ENCODE measurements at places on chromosomes 3 and 15.

GRCh38 chr3:172787746-172788145 lies 37.2 kb downstream of the ECT2 start:
- no peak for DNase-seq

GRCh38 chr15:99279827-99280226 lies 28.5 kb downstream of the LRRC28 start:
- no peak for DNase-seq

DNA sequence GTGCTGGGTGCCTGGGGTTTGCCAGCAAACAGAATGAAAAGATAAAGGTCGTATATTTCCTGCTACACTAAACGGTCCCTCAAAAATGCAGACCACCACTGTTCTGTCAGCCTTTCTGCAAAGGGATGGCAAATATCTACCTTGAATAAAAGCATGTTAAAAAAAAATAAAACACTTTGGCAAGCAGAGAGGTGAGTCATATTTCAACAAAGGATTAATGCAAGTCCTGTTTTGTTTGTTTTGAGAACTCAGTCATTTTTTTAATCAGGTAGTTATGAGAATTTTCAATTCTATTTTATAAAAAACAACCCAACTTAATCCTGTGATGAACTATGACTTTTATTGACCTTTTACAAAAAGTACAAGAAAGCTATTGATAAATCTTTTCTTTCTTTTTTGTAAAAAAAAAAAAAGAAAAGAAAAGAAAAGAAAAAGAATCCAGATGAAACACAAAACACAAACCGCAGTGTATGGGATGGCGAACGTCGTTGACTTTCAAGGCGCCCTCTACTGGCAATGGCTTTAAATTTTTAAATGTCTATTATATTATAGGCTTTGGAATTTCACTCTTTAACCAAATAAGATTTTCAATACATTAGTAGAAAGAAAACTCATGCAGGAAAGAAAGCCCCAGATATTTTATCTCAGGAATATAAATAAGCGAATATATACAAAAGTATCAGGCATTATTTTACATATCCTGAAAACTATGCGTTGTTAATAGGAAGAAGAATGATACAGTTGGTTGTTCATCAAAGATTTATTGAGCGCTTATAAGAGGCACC lies 87.8 kb downstream of the NCEH1 start:
- no peak for DNase-seq

DNA sequence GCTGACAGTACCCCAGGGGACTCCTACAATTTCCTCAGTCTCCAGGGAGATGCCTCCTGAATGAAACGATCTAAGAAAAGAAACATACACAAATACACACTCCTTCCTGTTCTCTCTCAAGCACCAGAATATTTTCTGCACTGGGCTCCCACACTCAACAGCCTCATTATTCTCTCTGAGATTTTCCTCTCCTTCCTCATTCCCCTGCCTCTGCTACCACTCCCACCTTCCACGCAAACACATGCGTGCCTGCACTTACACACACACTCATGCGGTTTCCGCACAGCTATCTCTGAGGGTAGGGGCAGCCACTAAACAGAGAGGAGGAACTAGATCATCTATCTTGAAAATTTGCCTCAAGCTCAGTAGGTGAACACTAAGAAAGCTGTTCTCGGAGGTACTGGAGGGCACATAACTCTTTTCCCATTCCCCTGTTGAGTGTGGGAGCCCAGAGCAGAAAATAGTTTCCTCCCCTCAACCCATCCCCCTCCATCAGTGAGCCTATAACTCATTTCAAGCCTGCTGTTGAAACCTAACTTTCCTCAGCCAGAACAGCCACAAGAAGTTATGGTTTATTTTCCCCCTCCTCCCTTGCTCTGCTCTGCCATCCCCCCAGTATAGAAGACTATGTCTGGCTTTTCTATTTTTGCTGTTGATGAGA lies 30.5 kb upstream of the TIPARP start:
- no peak for DNase-seq

DNA sequence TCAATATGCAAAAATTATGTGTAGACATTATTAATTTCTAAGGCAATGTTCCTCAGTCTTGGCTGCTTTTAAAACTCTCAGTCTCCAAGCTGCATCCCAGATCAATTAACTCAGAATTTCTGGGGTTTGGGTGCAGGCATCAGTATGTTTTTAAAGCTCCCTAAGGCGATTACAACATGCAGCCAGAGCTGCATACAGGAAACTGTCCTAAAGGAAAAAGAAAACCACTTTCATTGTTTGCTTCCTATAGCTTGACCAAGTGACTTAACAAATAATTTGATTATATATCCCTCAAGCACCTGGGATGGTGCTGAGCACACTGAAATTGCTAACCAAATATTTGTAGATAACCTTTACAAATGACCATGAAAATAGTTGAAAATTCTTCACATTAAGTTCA lies 194.7 kb downstream of the DTWD1 start:
- no peak for DNase-seq

DNA sequence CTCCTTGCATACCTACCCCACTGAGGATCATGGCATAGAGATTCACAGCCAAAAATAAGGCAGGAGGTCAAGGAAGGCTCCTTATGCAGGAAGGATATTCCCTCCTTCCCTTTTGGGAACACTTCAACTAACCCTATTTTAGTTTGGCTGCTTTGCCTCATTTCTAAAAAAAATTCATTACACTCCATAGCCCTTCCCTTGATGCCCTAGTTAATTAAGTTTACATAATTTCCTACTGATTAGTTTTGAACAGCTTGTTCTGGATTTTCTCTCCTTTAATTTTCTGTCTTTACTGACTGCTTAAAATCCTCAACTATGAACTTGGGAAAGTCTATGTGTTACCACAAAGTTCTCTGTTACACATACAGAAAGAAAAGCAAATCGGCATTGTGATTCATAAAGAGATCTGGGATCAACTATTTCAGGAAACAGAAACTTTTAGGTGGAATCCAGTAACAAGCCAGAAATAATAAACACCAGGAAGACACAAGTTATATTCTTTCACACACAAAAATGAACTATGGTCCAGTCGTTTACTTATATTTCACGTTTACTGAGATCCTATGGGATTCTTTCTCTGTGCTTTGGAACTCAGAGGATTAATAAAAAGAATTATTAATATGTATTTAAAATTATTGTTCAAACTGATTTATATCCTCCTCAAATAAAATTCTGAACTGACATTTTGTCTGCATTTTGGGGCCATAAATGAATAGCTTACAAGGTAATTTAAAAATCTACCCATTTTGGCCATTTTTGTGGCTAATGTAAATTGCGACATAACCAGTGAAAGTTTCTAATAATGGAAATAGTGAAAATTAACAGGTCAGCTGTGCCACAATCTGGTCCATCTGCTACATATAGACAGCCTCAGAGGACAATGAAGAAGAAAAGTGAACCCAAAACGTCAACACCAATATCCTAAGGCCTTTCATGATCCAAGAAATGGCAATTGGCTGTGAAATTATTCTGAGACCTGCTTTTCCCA lies 113.8 kb downstream of the FRMD5 start:
- DNase-seq, result no peak

GRCh38 chr3:156834435-156834834 lies 8.3 kb downstream of the LEKR1 start:
- DNase-seq, result no peak

DNA sequence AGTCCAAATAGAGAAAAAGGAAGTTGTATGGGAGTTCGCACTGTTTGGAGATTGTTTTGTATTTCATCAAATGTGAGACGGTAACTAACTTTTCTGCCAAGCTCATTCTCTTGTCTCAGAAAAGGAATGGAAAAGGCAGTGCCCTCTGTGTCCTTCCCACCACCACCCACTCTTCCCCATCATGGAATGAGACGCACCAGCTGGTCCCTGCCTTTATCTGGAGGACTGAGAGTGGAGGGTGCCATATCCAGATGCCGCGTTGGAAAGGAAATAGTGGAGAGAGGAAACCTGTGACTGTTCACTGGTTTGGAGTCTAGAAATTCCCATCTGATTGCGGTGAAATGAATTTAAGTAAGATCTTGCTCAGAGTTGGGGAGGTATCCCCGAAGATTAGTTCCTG lies 3.7 kb upstream of the CCK start:
- no peak for DNase-seq

DNA sequence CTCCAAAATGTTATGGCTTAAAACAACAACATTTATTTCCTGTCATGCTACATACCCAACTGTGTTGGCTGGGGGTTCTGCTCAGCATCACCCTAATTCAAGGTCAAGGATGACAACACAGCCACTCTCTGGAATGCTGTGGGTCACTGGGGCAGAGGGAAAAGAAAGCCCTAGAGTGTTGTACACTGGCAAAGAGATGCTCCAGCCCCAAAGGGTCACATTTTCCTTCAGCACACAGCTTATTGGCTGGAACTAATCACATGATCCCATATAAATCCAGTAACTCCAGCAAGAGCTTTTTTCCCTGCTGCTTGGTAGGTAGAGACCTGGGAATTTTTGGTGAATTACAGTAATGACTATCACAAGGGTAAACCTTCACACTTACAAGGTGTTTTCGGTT lies 1041.4 kb downstream of the NTRK3 start:
- no peak for DNase-seq

- DNase-seq, result no peak
Observed at GRCh38 chr15:74389241-74390048, 22.0 kb upstream of the CYP11A1 start.

DNA sequence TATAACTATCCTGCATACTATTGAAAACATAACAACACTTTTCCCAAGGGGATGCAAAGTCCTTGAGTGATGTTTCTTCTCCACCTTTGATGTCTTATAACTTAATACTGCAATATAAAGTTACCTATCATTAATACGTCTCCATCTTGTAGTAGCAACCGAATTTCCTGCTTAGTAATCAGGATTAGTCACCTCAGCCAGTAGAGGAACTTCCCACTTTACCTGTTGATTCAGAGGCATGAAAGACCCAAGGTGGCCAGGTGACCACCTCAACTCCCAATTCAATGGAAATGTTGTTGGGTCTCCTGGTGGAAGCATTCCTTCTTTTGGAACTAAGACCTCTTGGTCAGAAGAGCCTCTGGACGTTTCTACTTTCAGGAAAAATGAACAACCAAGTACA lies 3.5 kb upstream of the TMCC1 start:
- no peak for DNase-seq

All from caudate nucleus (tissue), 63 donors.